WTC11 (cell line): ENCODE measurements at places on chromosomes 6 and 20.

- no peak for DNase-seq
These were observed 23.0 kb downstream of the ELOVL5 start for GRCh38 chr6:53325785-53326184.

DNA sequence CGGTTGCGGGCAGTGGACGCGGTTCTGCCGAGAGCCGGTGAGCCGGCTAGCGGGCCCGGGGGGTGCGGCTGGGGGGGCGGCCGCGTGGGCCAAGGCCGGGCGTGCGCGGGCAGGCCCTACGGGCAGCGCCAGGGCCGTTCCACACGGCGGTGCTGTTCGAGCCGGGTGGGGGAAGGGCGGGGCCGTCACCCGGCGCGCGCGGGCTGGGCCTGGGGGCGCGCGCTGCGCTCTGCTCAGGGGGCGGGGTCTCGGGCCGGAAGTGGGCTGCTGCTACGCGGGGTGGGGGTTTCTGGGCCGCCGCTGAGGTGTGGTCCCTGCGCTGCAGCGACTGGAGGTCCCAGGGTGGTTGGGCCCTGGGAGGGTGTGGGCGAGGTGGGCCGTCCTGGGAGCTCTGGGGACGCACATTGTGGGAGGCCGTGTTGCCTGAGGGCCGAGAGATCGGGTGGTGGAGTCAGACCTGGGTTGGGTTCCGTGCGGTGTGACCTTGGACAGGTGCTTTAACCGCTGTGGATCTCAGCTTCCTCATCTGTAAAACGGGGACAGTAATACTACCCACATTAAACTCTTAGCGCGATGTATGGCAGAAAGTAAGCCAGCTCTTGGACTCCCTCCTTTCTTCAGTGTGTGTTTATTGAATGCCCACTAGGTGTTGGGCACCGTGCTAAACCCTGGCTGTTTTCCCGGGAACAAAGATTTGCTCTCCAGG, 391 bp downstream of the MAPRE1 start:
- DNase-seq, result peak; percentile 70

DNA sequence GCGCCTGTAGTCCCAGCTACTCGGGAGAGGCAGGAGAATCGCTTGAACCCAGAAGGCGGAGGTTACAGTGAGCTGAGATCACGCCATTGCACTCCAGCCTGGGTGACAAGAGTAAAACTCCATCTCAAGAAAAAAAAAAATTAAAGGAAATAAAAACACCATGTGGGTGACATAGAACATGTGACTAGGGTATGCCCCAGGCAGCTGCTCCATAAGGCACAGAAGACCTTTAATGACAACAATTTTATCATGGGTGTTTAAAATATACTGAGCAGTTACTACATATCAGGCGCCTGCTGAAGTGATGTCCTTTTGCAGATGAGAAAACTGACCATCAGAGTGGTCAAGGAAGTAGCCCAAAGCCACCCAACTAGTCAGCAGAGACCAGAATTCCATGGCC, 8.0 kb downstream of the PEDS1 start:
- DNase-seq, result no peak

DNA sequence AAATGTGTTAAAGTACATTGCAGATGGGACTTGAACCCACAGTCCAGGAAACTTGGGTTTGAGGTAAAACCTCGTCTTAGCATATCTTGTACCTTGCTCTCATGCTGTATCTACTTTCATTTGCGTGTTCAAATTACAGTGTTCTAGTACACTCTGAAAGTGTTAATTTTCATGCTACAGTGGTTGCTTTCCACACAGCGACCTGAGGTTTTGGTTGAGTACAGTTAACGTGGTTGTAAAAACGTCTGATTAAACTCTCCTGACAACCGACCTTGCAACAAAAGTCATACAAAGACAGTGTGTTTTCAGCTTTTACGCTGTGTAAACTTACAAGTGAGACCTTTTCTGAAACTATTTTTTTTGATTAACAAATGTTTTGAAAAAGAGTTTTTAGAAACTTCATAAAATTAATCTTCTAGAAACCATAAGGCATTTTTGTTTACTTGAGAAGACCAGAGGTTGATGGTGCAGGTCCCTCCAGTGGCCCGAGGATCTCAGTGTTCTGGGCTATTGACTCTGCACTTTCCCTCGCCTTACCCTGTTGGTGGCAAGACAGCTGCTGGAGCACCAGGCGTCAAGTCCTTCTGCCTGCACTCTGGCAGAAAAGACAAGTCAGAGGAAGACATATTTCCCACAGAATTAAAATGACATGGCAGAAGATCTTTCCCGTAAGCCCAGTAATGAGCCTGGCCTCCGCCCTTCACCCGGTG, 334.0 kb downstream of the THBS2 start:
- DNase-seq, result no peak

DNA sequence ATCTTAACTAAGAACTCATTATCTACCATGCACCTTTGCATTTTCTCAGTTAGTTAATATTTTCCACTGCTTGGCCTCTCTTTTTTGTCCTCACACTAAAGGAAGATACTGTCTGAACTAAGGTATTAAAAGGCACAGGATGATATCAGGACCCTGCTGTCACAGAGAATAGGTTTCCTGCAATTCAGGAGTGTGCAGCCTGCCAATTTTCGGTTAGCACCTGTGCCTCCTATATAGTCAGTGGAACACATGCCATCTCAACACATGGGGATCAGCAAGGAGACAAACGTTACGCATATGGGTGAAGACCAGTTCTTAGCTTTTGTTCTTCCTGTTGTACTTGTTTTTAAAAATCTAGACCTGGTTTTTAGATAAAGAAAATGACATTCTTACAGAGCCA, 71.0 kb downstream of the FUT9 start:
- DNase-seq, result no peak

DNA sequence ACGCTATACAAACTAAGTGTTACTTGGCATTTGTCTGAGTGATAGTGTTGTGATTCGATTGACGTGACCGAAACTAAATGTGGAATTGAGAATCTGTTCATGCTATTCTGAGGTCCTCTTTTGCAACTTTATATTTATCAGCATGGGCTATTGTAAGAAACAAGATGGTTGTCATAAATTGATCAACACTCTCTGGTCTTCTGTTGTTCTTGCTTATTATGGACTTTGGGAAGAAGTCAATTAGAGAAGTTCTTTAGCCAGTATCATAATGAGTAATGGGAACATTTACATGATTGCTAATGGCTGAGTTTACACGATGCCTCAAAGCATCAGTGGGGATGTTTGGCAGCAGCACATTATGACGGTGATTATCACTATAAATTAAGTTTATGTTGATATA, 195.0 kb downstream of the CD83 start:
- DNase-seq, result no peak

DNA sequence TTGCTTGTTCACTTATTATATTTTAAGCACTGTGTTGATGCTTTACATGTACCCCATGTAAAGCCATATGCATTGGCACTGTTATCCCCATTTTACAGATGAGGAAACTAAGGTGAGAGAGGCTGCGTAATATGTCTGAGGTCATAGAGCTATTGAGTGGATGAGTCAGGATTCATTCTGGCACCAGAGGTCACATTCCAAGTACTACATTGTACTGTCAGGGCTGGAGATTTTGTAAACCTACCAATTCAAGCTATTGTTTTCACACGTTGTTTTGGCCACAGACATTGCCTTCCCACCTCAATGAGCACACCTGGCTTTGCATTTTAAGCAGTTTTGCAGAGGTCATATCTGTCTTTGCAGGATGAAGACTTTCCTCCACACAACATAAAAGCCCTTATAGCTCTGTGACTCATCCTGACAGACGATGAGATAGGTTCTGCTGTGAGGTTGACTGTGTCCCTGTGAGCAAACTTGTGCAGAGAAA, 33.2 kb downstream of the ANKS1A start:
- no peak for DNase-seq

GRCh38 chr6:38162493-38163185, 343.1 kb downstream of the ZFAND3 start:
- no peak for DNase-seq

DNA sequence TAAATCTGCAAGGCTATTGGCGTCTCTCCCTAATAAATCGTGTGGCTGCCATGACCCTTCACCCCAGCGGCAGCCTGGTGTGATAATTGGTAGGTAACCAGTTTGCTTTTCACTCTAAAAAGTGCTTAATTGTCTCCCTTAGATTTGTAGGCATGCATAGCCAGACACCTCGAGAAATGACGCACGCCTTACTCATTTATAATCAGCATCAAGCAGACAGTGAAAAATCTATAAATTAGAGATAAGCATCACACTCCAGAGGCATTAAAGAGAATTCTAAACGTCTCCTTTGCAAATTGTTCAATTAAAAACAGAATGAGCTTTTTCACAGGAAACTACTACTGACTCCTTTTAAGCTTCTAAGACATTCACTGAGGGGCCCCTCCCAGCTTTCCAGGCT, 110.2 kb upstream of the RPS6KA2 start:
- no peak for DNase-seq

GRCh38 chr20:47380481-47380880, 24.0 kb upstream of the ZMYND8 start:
- no peak for DNase-seq

DNA sequence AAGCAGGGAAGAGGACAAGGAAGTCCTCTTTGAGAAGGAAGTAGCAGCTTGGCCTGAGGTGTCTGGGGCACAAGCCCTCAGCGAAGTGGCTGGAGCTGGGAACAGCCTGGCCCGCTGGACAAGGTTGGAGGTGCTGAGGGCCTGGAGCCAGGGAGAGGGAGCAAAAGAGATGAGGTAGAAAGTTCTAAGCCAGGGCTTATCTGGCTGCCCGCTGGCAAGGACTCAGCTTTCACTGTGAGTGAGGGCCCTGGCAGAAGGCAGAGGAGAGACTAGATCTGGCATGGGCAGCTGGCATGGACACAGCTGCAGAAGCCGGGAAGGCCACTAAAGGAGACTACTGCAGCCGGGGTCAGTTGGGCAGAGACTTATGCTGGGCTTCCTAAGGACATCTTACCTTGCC, 21.8 kb upstream of the PCMTD2 start:
- no peak for DNase-seq

- DNase-seq, result no peak
These were observed 157.4 kb downstream of the ZMYND8 start for GRCh38 chr20:47198996-47199552.

DNA sequence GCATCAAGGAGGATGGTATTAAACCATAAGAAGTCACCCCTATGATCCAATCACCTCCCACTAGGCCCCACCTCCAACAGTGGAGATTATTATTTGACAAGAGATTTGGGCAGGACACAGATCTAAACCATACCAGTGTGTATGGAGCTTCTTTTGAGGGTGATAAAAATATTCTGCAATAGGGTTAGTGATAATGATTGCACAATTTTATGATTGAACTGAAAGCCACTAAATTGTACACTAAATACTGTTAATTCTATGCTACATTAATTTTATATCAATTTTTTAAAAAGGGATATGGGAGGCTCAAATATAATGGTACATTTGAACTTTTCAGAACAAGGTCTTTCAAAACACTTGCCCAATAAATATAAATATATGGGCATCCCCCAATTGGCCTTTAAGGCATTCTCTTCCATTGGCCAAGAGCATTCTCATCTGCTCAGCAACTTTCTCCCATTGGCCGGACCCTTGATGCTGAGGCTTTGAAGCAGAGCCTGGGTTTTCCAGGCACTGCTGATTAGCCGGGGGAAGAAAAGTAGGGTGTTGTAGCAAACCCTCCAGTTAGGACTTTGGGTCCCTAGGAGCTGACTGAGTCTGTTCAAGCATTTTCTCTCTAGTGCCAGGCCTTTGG, 209.9 kb downstream of the LRFN2 start:
- no peak for DNase-seq

- no peak for DNase-seq
These were observed 57.0 kb downstream of the MAP1LC3A start for GRCh38 chr20:34615477-34615876.

DNA sequence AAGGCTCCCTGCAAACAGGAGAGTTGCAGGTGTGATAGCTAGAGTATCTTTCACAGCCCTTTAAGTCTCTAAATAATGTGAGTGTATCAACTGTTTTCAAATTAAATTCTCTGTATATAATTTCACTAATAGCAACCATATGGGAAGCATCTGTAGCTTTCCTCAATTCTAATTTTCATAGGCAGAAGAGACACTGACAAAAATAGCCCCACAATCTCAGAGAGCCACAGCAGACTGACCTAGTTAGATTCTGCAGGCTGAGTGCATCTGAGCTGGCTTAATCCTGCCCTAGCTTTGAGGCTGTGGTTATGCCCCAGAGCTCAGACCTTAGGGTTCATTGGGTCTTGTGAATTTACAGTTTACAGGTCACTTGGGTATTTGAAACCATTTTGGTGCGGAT, 63.9 kb downstream of the MAP7 start:
- no peak for DNase-seq

- no peak for DNase-seq
These were observed 53.6 kb downstream of the MDGA1 start for GRCh38 chr6:37643851-37644672.

- no peak for DNase-seq
These were observed 260.9 kb downstream of the TAF4 start for GRCh38 chr20:61804752-61805295.

- DNase-seq, result no peak
These were observed 3.9 kb upstream of the SDCBP2 start for GRCh38 chr20:1332749-1333300.

- no peak for DNase-seq
These were observed 203.4 kb upstream of the KCNQ5 start for GRCh38 chr6:72418495-72418894.

DNA sequence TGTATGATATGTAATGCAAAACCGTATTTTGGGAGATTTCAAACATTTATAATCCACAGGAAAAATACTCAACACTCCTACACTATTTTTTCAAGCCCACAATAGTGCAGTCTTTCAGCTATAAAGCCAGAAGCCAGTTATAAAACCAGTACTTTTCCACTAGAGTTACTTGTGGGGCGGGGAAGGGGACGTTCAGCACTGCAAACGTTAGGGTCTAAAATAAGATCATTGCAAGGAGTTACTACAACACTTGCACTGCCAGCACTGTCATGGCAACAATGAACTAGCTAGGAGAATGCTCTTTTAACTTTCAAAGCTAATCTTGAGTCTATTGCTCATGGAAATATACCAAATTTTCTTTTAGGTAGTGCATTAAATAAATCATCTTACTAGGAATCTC, 14.7 kb downstream of the SESN1 start:
- DNase-seq, result no peak

GRCh38 chr6:75421316-75422023, 72.1 kb downstream of the FILIP1 start:
- no peak for DNase-seq

DNA sequence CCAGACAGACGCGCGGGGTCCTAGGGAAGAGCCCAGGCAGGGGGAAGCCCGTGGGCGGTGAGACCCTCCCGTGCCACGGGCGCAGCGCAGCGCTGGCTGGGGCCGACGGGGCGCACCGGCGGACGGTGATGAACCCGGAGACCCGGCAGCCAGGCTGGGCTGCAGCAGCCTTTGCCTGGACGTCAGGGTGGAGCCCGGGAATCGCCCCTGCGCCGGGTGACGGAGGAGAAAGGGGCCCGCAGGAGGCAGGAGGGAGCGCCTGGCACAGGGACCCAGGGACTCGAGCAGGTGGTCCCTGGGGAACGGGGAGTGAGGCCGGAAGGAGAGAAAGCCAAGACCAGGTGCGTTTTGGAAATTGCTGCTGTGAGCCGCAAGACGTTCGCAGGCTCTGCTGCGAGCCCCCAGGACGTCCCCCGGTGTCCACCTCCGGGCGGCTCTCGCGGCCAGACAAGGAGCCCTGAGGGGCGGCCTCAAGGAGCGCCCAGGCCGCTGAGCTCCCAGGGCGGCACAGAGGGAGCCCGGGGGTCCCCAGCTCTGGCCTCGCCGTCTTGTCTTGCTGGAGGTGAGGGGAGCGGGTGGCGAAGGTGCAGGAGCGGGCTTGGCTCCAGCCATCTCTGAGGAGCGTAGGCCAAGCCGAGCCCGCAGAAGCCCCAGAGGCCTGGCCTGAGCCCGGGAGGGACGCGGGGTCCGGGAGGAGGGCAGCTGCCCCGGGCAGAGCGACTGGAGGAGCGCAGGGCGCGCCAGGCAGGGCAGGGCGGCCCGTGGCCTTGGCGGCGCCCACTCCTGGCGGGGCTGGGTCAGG, 191.2 kb upstream of the PDE10A start:
- DNase-seq, result peak; percentile 43
